ENCODE measurements at places on chromosomes 11 and 22. TPM values are rescaled to one million over a fixed set of nuclear protein-coding genes. Genes with fewer than 3 reads are reported as not detected.

CNTN5 gene
- not detected for total RNA-seq

FAM83F gene
- not detected for total RNA-seq

GRCh38 chr11:65384301-65384889 lies 1.9 kb upstream of the SLC25A45 start:
- no peak for DNase-seq

PANX3 gene
- not detected for total RNA-seq

DNA sequence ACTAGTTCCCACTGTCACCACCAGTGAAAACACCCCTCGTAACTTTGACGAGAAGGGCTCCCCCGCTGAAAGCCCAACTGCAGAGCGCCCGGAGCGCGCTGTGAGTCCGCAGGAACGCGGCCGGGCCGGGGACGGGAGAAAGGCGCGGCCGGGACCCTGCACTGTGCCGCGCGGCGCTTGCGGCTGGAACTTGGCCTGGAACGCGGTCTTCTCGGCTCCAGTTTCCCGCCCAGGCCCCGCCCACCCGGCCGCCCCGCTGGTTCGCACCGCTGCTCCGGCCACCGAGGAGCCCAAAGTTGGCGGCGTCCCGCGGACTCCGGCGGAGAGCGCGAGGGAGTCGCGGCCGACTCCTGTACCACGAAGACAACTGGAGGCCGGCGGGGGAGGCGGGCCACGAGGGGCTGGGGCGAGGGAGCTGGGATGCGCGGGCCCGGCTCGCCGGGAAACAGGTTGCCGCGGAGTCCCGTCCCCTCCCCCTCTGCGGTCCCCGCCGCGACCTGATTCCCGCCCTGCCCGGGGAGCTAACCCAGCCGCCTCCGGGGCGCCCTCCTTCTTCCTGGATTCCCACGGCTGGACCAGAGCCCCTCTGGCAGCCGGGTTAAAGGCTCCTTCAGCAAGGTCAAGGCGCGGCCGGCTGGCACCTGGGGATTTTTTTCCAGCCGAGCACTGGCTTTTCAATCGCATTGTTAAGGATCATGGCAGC lies 3.4 kb downstream of the TENM4 start:
- peak; percentile 33 for DNase-seq

DNA sequence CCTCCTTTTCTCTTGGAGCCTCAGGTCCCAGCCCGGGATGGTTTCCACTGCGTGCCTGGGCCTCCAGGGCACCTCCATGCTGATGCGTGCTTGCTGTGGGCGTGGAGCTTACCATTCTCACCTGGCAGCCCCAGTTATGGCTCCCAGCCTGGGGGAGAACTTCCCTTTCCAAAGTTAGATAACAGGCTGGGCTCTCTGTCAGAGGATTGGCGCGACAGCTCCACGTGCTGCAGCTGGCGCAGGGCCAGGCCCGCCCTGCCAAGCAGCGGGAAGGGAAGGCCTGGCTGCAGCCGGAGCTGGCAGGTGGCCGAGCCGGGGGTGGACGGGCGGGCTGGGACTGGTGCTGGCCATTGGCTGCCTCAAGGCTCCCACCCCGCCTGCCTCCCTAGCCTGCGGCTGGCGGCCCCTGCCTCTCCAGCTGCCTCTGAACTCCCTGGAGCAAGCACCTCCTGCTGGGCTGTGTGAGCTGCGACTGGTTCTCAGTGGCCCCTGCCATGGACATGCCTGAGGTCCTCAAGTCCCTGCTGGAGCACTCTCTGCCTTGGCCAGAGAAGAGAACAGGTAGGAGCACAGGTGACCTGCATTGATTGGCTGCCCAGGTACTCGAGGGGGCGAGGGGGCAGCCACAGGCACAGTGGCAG lies 14.6 kb upstream of the TEF start:
- DNase-seq = peak; percentile 97

OR52W1 gene
- total RNA-seq = not detected

PAK1 gene
- total RNA-seq = 54.3 TPM

DNA sequence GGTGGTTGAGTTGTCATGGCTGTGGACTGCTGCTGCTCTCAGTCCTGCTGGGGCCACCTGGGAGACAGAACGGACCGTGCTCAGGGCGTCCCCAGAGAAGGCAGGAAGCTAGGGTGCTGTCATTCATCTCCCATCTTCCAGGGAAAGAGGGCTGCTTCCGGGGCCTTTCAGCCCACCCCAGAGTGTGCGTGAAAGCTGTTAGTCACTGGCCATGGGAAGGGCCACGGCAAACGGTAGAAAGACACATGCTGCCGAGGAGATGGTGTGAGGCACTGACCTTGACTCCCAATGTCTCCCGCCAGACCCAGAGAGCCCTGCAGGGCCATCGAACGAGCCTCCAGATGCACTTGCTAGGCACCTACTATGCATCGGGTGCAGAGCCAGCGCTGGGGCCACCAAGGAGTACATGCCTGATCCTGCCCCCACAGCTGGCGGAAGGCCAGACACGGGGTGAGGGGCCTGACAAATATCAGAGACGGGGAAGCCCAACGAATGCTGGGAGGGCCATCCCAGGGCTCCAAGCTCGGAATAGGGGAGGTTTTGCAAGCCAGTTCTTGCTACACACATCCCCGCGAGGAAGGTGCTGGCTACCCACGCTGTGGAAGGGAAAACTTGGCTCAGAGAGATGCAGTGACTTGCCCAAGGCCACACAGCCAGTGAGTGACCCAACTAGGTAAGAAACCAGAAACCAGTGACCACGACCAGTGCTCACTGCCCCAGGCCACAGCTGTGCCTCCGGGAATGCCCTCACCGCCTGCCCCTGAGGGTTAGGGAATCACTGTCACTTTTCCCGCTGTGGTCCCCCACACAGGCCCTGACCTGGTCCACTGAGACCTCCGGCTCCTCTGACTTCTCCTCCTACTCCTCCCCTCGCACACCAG lies 10.1 kb downstream of the RAC2 start:
- DNase-seq = no peak

DNA sequence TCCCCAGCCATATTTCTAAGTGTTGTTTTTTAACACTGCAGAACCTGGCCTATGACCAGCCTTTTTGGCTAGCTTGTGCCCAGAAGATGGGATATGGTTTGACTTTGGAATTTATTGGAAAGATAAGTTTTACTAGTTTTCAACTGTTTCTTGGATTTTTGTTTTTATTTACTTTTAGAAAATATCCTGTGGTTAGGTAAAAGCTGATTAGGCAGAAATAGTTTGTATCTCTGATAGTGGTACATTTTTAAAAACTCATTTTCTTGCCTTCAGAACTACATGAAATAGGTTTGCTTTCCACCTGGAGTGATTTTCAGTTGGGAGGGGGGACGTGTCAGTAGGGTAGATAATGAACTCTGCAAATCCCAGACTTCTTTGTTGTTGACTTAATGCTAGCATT lies 91.3 kb upstream of the RASSF10 start:
- no peak for DNase-seq

DNA sequence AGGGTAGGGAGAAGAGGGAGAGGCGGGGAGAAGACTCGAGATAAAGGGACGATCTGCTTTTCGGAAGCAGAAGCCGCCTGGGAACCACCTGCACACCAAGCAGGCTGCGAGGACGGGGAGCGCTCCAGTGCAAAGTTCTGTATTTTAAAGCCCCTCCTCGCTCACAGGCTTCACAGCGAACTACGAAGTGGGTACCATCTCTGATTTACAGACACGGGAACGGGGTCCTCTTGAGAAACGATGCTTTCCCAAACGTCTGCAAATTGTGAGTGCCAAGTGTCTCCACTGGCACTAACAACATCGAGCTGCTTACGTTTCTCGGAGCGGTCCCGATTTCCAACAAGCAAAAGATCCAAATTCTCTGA lies 700 bp upstream of the STX3 start:
- DNase-seq = no peak

DNA sequence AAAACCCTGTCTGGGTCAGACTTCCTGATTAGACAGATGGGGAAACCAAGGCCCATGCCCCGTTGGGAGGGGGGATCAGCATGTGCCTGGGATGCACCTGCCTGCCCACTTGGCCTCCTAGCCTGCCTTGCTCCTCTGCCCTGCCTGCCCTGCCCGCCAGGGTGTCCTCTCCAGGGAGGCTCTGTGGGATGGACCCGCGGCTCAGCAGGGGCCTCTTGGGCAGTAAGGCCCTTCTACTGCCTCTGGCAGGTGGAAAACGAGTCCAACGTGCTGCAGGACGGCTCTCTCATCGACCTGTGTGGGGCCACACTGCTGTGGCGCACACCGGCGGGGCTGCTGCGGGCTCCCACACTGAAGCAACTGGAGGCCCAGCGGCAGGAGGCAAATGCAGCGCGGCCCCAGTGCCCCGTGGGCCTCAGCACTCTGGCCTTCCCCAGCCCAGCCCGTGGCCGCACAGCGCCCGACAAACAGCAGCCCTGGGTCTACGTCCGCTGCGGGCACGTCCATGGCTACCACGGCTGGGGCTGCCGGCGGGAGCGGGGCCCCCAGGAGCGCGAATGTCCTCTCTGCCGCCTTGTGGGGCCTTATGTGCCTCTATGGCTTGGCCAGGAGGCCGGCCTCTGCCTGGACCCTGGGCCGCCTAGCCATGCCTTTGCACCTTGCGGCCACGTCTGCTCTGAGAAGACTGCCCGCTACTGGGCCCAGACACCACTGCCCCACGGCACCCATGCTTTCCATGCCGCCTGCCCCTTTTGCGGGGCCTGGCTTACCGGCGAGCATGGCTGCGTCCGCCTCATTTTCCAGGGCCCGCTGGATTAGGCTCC lies 4.7 kb upstream of the DPP3 start:
- DNase-seq = no peak

GRCh38 chr11:88340366-88340935 lies 2.9 kb upstream of the CTSC start:
- DNase-seq = no peak

- peak; percentile 89 for DNase-seq
These were observed 101.1 kb downstream of the MICAL3 start for GRCh38 chr22:17922925-17923903.

DNA sequence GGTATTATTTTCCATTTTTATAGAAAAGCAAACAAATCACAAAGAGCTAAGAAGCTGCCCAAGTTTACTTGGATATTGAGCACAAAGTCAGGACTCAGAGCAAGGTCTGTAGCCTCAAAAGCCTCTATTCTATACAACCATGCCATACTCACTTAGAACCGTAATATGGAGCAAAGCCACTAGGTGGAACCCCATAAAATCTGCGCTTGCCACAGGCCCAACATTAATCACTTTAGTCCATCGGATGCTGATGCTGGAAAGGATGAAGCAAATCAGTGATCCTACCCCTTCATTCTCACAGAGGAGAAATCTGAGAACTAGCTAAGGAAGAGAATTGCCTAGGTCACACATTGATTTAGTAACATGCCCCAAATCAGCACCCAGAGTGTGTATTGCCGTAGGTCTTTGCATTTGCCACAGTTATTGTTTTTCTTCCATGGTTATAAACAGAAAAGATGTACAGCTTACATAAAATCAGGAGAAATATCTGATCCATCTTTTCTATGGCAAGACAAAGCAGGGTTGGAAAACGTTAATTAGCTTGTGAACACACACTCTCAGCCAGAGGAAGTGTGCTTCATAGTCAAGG lies 56.7 kb upstream of the RAB38 start:
- DNase-seq = peak; percentile 53

TBX1 gene
- 42.6 TPM for total RNA-seq

- DNase-seq = no peak
These were observed 31.9 kb downstream of the POU2AF1 start for GRCh38 chr11:111347002-111347722.

CASTOR1 gene
- total RNA-seq = 11.3 TPM

P2RY2 gene
- 3.4 TPM for total RNA-seq

- DNase-seq = no peak
These were observed 10.4 kb downstream of the NUP98 start for GRCh38 chr11:3786781-3787428.

- no peak for DNase-seq
These were observed 22.0 kb downstream of the ALG12 start for GRCh38 chr22:49896201-49896600.

SCGB1C1 gene
- total RNA-seq = not detected

CNTF gene
- 3.0 TPM for total RNA-seq

DNA sequence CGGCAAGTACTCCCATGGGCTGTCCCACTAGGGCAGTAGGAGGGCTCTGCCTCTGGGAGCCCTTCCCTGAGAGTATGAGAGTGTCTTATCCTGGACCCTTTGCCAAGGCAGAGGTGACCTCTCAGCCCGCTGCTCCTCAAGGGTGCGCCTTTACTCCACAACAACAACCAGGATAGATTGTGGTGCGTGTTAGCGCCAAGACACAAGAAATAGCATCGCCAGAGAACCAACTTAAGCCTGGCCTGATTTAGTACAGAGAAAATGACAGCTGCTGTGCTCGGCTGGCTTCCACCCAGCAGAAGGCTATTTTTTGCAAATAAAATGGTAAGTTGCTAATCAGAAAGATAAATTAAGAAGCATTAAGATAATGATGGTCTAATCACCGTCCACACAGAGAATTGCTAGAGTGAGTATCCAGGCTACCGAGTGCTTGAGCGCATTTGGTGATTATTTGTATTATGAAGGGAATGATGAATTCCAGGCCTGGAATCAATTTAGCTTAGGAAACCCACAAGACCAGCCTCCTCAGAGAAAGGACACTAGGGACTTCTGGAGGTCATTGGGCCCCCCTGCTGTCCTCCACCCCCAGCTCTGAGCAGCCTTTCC lies 119.8 kb downstream of the PKNOX2 start:
- peak; percentile 63 for DNase-seq

DNA sequence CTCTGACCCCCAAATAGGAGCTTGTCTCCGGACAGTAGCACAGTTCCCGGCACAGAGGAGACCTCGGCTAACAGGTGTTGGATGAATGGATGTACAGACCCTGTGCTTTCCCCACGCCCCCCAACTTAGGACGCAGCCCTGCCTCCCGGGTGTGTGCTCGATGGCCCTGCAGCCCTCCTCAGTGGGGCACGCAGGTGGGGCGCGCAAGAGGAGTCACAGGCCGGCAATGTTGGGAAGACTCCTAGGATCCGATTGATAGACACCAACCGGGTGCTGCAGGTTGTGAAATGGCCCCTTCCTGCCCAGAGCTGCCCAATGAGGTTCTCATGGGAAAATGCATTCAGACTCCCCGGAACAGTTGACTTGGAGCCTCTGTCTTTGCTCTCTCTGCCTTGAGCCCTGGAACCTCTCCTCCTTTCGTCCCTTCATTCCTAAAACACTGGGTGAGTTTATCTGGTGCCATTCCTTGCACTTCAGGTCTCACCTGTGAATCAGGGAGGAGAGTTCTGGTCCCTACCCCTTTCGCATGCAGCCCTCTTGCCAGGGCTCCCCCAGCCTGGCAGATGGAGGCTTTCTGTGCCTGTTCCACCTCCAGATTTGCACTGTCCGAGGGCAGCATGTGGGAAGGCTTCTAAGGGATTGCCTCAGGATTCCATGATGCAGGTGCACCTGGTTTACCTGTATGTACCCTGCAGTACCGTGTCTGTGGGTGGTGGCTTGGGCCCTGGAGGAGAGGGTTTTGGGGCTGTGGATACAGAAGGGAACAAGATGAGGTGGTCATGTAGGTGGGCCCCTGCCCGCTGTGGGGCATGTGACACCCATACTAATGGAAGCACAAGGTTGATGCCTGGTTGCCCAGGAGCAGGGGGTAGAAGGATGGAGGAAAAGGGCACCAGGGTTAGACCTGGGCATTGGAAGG lies 1.2 kb downstream of the MICALL1 start:
- DNase-seq = no peak

C11orf42 gene
- total RNA-seq = not detected

GRCh38 chr11:405954-406795 lies 8.6 kb downstream of the SIGIRR start:
- no peak for DNase-seq

- DNase-seq = no peak
These were observed 126.4 kb upstream of the ZBED5 start for GRCh38 chr11:10984250-10984649.

TMEM86A gene
- 12.9 TPM for total RNA-seq

AQP11 gene
- total RNA-seq = 2.9 TPM
